ENCODE measurements at places on chromosomes 1 and 21.

- no peak for DNase-seq
Observed at GRCh38 chr1:203055161-203055799, 29.0 kb downstream of the PPFIA4 start.

GRCh38 chr1:38940339-38941047, 1.1 kb downstream of the RHBDL2 start:
- no peak for DNase-seq

GRCh38 chr21:16377120-16377658, 647.4 kb downstream of the USP25 start:
- DNase-seq: no peak

DNA sequence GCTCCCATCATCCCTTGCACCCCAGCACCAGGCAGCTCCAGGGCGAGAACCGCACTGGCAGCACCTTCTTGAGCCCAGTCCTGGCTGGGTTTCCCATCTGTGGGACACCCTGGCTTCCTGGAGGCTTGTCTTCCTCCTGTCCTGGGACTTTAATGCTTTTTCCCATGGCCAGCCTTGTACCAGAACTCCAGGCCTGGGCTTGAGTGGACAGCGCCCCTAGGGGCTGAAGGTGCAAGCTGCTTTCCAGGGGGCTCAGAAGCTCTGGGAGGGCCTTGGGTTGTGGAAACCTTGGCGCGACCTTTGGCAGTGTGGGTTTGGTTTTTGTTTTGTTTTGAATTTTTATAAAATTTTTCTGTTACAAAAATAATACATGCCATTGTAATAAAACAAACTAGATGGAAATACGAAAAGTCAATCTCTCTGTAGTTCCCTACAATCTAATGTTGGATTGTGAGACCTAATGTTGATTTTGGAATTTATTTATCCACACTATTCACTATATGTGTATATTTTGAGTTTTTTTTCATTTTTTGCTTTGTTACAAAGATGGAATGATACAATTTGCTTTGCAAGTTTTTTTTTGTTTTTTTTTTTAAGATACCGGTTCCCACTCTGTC, 33.8 kb upstream of the RPL11 start:
- no peak for DNase-seq

Data from stimulated activated CD8-positive, alpha-beta memory T cell treated with anti-CD3 and anti-CD28 coated beads, Interleukin-2, amount 100 ng/mL, for 1 hour (primary cell).